ENCODE measurements at places on chromosomes 11 and 22. TPM values are rescaled to one million over a fixed set of nuclear protein-coding genes. Genes with fewer than 3 reads are reported as not detected.

A4GALT gene
- total RNA-seq, result 1.6 TPM

UBQLN3 gene
- total RNA-seq, result not detected

POU2F3 gene
- not detected for total RNA-seq

RIMBP3C gene
- total RNA-seq, result 0.36 TPM

CDHR5 gene
- total RNA-seq, result not detected

TRIM48 gene
- not detected for total RNA-seq

- no peak overlapping the region for H3K27ac ChIP-seq
- H3K4me3 ChIP-seq, result no peak overlapping the region
- no peak for DNase-seq
- peaks cover 12% of the 10 kb centered on the region for H3K4me1 ChIP-seq
- H3K36me3 ChIP-seq, result peaks cover 48% of the 10 kb centered on the region
These were observed 2.6 kb downstream of the BET1L start for GRCh38 chr11:204587-205109.

BIRC3 gene
- total RNA-seq, result 5.0 TPM

GRCh38 chr11:15942936-15943335, 413.4 kb downstream of the SOX6 start:
- no peaks in the 10 kb centered on the region for H3K27me3 ChIP-seq
- no peak overlapping the region for H3K27ac ChIP-seq

PGA5 gene
- total RNA-seq, result not detected

DNA sequence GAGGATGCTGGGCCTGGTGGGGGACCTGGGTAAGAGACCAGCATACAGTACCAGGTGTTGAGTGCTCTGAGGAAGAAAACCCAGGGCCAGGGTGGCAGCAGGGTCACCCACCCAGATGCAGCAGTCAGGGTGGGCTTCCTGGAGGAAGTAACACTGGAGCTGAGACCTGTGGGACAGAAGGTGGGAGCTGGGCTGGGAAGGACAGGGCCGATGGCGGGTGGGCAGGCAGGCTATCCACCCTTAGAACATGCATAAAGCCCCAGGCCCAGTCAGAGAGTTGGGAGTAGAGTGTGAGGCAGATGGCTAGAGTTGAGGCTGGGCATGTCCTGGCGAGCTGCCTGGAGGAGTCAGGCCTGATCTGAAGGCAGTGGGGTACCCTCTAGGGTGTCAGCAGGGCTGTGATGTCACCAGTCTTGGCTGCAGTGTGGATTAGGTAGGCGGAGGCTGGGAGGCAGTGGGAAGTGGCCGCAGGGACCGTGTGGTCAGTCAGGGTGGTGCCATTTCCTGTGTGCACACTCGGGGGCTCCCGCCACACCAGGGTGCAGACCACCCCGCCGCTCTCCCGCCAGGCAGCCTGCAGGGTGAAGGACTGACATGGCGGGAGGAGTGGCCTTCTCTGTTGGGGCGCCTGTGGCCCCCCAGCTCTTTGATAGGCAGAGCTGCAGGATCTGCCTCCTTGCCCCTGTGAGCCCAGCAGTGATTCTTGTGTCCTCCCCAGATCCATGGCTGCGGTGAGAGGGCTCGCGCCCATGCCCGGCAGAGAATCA, 35.3 kb downstream of the IGHMBP2 start:
- H3K27ac ChIP-seq, result no peak overlapping the region
- no peak for DNase-seq
- peaks cover 8% of the 10 kb centered on the region for H3K4me1 ChIP-seq
- peaks cover 58% of the 10 kb centered on the region for H3K36me3 ChIP-seq
- H3K4me3 ChIP-seq, result no peak overlapping the region

DNA sequence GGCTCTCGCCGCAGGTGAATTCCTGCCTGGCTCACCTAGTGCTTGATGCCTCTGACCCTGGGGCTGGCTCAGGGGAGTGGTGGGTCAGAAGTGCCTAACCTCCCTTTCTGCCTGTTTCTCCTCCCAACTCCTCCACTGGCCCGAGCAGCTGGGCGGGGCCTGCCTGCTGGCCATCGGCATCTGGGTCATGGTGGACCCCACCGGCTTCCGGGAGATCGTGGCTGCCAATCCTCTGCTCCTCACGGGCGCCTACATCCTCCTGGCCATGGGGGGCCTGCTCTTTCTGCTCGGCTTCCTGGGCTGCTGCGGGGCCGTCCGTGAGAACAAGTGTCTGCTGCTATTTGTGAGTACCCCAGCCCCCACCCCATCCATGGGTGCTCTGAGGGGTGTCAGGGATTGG, 41.1 kb downstream of the TP53I11 start:
- H3K4me1 ChIP-seq, result peaks cover 3% of the 10 kb centered on the region
- H3K27ac ChIP-seq, result no peak overlapping the region
- no peak for DNase-seq
- H3K36me3 ChIP-seq, result no peaks in the 10 kb centered on the region

GRCh38 chr11:20429216-20429615, 41.7 kb downstream of the PRMT3 start:
- H3K4me3 ChIP-seq, result no peak overlapping the region
- no peaks in the 10 kb centered on the region for H3K4me1 ChIP-seq
- H3K27ac ChIP-seq, result no peak overlapping the region
- H3K36me3 ChIP-seq, result peaks cover 3% of the 10 kb centered on the region
- H3K27me3 ChIP-seq, result no peaks in the 10 kb centered on the region
- DNase-seq, result no peak

FREY1 gene
- total RNA-seq, result not detected

DNA sequence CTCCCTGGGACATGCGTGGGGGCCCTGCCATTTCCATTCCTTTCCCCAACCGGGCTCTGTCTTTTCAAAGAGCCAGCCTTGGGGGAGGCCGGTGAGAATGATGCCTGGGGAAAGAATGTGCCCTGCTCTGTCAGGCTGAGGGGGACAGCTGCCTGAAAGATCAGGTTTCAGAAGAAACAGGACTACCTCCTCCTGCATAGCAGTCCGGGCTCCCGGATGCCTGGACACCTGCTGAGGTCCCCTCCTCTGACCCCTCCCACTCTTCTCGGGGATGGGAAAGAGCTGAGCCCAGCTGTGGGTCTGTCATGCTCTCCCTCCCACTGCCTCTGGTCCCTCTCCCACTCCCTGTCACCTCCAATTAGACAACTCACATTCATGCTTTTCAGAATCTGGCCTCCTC, 41.8 kb upstream of the CDON start:
- DNase-seq, result no peak
- no peak overlapping the region for H3K27ac ChIP-seq
- H3K36me3 ChIP-seq, result no peaks in the 10 kb centered on the region
- peaks cover 48% of the 10 kb centered on the region for H3K27me3 ChIP-seq
- H3K4me3 ChIP-seq, result no peak overlapping the region

UCP3 gene
- total RNA-seq, result under 0.01 TPM

CBLIF gene
- total RNA-seq, result not detected

OR5B21 gene
- not detected for total RNA-seq

DNA sequence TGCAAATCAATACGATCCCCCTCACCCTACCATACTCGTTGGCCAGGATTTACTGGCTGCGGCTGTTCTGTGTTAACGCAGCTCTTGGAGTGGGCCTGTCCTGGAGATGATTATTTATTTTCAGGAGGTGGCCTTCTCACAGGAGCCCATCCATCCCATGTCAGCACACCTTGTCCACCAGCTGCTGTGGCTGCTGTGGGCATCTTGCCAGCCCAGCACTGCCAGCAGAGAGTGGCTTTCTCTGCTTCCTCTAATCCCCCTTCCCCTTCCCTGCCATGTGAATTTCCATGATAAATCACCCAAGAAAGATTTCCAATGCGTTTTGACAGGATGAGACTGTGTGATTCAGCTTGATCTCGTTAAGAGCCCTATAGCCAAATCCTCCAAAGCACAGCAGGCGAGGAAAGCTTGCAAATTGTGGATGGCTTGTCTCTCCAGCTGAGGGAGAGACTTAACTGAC, 309.1 kb upstream of the C11orf87 start:
- H3K36me3 ChIP-seq, result no peaks in the 10 kb centered on the region
- peaks cover 4% of the 10 kb centered on the region for H3K27me3 ChIP-seq
- no peak for DNase-seq
- no peak overlapping the region for H3K27ac ChIP-seq
- no peak overlapping the region for H3K4me3 ChIP-seq

DNA sequence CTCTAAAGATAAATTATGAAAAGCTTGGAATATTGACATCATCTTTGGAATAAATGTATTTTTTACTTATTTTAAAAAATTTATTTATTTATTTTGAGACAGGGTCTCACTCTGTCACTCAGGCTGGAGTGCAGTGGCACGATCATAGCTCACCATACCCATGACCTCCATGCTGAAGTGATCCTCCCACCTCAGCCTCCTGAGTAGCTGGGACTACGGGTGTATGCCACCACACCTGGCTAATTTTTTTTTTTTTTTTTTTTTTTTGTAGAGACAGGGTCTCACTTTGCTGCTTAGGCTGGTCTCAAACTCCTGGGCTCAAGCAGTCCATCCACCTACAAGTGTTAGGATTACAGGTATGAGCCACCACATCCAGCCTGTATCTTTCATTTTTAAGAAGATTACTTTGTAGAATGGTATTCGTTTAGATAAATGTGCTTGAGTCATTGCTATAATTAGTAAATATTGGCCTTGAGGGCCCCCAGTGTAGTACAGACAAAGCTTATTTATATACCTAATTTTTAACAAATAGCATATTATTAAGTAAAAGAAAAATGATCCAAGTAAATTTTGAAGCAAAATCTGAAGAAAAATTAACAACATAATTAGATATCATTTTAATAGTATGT, 8.5 kb downstream of the SWAP70 start:
- peaks cover 6% of the 10 kb centered on the region for H3K4me1 ChIP-seq
- no peak overlapping the region for H3K27ac ChIP-seq
- no peak overlapping the region for H3K4me3 ChIP-seq
- DNase-seq, result peak; percentile 54

SH3BP1 gene
- 10.8 TPM for total RNA-seq

GRCh38 chr11:32594272-32594671, 10.6 kb downstream of the EIF3M start:
- H3K27me3 ChIP-seq, result no peaks in the 10 kb centered on the region
- no peak overlapping the region for H3K4me3 ChIP-seq
- no peak for DNase-seq

KRTAP5-7 gene
- total RNA-seq, result not detected

- H3K27ac ChIP-seq, result no peak overlapping the region
- no peaks in the 10 kb centered on the region for H3K27me3 ChIP-seq
- DNase-seq, result no peak
- H3K36me3 ChIP-seq, result peaks cover 27% of the 10 kb centered on the region
These were observed 12.3 kb downstream of the TOLLIP start for GRCh38 chr11:1297011-1297575.

KIAA1671 gene
- total RNA-seq, result under 0.01 TPM

OR52A1 gene
- not detected for total RNA-seq

DNA sequence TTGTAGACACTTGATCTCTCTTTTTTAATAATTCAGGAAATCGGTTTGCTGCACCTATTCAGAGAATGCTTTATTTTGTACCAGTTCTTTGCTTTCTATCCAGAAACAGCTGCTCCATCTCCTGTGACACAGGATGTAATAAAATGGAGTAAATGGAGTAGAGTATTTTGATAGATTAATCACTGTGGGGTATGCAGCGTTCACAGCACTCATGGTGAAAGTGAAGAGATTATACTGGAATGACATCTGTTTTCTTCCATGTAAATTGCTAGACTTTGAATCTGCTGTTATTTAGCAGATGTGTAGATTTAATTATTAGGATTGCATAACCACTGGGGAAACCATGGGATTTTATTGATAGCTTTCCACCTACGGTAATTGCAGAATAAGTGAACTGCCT, 227.3 kb upstream of the ARHGAP42 start:
- H3K4me3 ChIP-seq, result no peak overlapping the region
- H3K27ac ChIP-seq, result no peak overlapping the region
- no peaks in the 10 kb centered on the region for H3K36me3 ChIP-seq
- no peak for DNase-seq
- H3K4me1 ChIP-seq, result no peaks in the 10 kb centered on the region

- H3K4me3 ChIP-seq, result no peak overlapping the region
- no peak overlapping the region for H3K27ac ChIP-seq
- no peaks in the 10 kb centered on the region for H3K27me3 ChIP-seq
- no peaks in the 10 kb centered on the region for H3K36me3 ChIP-seq
- H3K4me1 ChIP-seq, result no peaks in the 10 kb centered on the region
- no peak for DNase-seq
These were observed 299.2 kb upstream of the API5 start for GRCh38 chr11:43012606-43013005.

P2RY6 gene
- total RNA-seq, result under 0.01 TPM

PARVG gene
- total RNA-seq, result not detected

APOL4 gene
- total RNA-seq, result not detected

- peak overlapping the region; percentile 69 for H3K27ac ChIP-seq
- no peaks in the 10 kb centered on the region for H3K36me3 ChIP-seq
- H3K27me3 ChIP-seq, result no peaks in the 10 kb centered on the region
- peaks cover 44% of the 10 kb centered on the region for H3K4me1 ChIP-seq
These were observed 17.1 kb upstream of the EFCAB6 start for GRCh38 chr22:43828998-43829782.

GRCh38 chr11:123581651-123582399, 72.6 kb downstream of the SCN3B start:
- no peak overlapping the region for H3K4me3 ChIP-seq
- H3K36me3 ChIP-seq, result no peaks in the 10 kb centered on the region
- DNase-seq, result no peak
- H3K4me1 ChIP-seq, result no peaks in the 10 kb centered on the region
- H3K27me3 ChIP-seq, result no peaks in the 10 kb centered on the region

- H3K27ac ChIP-seq, result no peak overlapping the region
- H3K36me3 ChIP-seq, result no peaks in the 10 kb centered on the region
- no peak for DNase-seq
These were observed 26.4 kb downstream of the IZUMO1R start for GRCh38 chr11:94330789-94331188.

DNA sequence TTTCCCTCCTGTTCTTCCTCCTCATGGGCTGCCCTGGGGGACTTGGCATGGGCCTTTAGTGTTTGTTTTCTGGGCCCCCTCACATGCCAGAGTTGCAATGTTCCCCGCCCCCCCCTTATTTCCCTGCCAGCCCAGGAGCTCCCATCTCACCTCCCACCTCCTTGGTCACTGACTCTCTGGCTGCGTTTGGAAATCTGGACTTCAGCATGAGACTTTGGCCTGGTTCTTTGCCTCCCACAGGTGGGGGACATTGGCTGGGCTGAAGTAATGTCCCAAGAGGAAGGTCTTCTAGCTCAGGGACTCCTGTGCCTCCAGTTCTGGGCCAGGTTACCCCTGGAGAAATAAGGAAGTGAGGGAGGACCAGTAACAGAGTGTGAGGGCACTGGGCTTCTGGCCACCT, 7.0 kb downstream of the MTFP1 start:
- no peaks in the 10 kb centered on the region for H3K4me1 ChIP-seq
- no peak overlapping the region for H3K27ac ChIP-seq
- peaks cover 6% of the 10 kb centered on the region for H3K36me3 ChIP-seq
- DNase-seq, result no peak
- no peak overlapping the region for H3K4me3 ChIP-seq
- H3K27me3 ChIP-seq, result no peaks in the 10 kb centered on the region

- H3K4me3 ChIP-seq, result no peak overlapping the region
- no peak for DNase-seq
- H3K4me1 ChIP-seq, result no peaks in the 10 kb centered on the region
- H3K27ac ChIP-seq, result no peak overlapping the region
- no peaks in the 10 kb centered on the region for H3K27me3 ChIP-seq
These were observed 1306.6 kb downstream of the BRD1 start for GRCh38 chr22:48520884-48521588.

TTC36 gene
- total RNA-seq, result not detected

- peaks cover 31% of the 10 kb centered on the region for H3K27me3 ChIP-seq
- no peaks in the 10 kb centered on the region for H3K36me3 ChIP-seq
These were observed 201.0 kb upstream of the NAV2 start for GRCh38 chr11:19511413-19512183.

GRCh38 chr11:69002570-69003231, 10.3 kb downstream of the MRGPRF start:
- no peak for DNase-seq
- no peak overlapping the region for H3K27ac ChIP-seq
- H3K27me3 ChIP-seq, result no peaks in the 10 kb centered on the region
- H3K36me3 ChIP-seq, result peaks cover 41% of the 10 kb centered on the region
- H3K4me1 ChIP-seq, result peaks cover 31% of the 10 kb centered on the region

SLC25A45 gene
- 0.72 TPM for total RNA-seq

SOX6 gene
- total RNA-seq, result 12.5 TPM

PHF21B gene
- total RNA-seq, result not detected

Measured in IMR-90 (cell line).